ENCODE measurements at places on chromosomes 2 and 18.

GRCh38 chr2:159592441-159592840 is 23.9 kb downstream of the BAZ2B start:
- DNase-seq = no peak

DNA sequence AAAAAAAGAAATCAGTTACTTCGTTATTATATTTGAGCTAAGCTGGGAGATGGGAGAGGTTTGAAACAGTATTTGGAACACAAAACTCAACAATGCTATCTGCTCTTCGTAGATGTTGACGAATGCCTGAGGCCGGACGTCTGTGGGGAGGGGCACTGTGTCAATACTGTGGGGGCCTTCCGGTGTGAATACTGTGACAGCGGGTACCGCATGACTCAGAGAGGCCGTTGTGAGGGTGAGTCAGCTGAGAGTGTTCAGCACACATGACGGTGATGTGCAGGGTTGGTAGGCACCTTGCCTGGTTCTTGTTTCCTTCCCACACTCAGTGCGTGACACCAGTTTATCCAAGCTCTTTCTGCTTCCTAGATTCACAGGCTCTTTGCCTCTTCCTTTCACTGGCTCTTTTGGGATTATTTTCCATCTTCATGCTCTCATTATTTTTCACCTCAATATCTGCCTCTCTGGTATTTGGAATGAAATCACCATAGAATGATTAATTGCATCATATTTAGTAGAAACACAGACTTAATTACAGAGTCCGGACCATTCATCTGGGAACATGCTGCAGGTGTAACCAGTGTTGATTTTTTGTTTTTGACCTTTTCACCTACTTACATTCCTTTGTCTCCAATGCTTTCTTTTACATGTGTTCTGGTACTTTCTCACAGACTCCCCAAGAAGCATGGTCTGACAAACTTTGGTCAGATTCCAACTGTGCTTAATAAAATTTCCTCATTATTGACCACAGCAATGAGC is 200.6 kb upstream of the RASGRP3 start:
- DNase-seq = peak; percentile 9

DNA sequence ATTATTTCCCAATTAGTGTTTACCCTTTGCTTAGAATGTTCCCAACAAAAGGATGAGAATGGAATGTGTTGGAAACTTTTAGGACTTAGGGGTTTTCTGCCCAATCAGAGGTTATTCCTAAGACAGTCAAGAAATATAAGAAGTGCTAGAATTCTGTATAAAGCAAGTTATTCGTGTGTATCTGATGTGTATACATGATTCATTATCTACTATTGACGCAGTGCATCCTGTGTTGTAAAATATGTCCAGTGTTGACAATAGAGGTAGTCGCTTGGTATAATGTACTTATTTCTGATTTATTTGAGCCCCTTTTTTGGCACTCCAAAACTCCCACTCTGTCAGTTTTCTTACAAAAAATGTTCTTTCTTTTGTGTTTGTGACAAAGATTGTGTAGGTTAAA is 881 bp downstream of the PIKFYVE start:
- DNase-seq = no peak

DNA sequence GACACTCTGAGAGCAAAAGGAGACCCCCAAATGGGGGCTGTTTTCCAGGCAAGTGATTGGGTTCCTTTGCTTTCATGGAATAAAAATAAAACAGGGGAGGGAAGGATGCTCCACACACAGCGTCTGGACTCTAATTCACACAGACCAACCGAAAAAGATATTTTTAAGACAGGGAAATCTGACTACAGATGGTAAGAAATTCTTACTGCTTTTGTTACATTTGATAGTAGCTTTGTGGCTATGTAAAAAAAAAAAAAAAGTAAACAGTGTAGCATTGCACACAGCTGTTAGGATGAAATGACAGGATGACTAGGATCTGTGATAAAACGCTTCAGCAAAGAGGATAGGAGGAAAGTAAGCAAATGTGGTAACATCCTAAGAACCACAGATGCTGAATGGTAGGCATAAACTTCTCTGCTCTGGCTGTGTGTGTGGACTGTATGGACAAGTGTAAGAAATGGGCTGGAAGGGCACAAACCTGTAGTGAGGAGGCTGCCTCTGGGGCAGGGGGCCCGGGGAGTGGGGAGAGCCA is 207.6 kb downstream of the ANAPC1 start:
- DNase-seq = no peak

DNA sequence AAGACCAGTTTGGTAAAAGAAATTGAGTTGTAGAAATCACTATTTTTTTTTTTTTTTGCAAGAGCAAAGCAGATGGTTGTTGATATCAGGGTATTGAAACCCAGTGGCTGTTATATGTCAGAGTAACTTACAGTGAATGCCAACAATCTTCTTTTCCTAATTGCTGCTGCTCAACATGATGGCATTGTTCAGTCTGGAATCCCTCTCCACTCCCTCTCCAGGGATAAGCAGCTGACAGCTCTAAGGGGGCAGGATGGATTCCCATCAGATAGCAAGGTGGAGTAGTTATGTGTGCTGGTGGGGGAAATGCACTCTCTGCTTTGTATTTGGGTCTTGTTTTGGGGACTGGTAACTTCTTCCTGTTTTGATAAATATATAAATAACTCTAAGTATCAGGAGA is 200.0 kb downstream of the PIK3C3 start:
- no peak for DNase-seq

GRCh38 chr2:16413285-16413684 is 252.3 kb downstream of the CYRIA start:
- DNase-seq = no peak

- DNase-seq = no peak
Measured at GRCh38 chr18:68150961-68151360, 563.9 kb downstream of the TMX3 start.

- DNase-seq = no peak
Measured at GRCh38 chr2:100959225-100959880, 42.7 kb upstream of the RPL31 start.

DNA sequence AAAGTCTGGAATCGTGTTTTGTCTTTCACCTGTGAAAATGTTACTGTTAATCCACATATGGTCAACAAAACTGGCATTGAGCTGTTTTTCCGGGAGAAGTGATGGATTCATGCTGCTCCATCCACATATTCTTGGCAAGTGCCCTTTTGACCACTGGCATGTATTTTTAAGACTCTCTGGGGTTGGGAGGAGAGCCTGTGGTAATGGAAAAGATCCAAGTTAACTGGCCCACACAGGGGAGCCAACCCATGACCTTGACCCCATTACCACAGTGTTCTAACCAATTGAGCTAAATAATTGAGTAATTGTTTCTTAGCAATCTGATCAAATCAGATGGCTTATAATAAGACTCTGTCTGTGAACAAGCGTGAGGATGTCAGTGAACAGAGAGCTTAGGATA is 296.2 kb upstream of the NRP2 start:
- DNase-seq = no peak

GRCh38 chr2:216474925-216475670 is 23.5 kb upstream of the RPL37A start:
- no peak for DNase-seq

- DNase-seq = no peak
Measured at GRCh38 chr2:145815933-145816332, 1296.0 kb upstream of the ZEB2 start.

- DNase-seq = no peak
Measured at GRCh38 chr2:96106991-96107707, 9.2 kb downstream of the ADRA2B start.

GRCh38 chr18:9043581-9043980 is 58.9 kb upstream of the NDUFV2 start:
- DNase-seq = no peak

DNA sequence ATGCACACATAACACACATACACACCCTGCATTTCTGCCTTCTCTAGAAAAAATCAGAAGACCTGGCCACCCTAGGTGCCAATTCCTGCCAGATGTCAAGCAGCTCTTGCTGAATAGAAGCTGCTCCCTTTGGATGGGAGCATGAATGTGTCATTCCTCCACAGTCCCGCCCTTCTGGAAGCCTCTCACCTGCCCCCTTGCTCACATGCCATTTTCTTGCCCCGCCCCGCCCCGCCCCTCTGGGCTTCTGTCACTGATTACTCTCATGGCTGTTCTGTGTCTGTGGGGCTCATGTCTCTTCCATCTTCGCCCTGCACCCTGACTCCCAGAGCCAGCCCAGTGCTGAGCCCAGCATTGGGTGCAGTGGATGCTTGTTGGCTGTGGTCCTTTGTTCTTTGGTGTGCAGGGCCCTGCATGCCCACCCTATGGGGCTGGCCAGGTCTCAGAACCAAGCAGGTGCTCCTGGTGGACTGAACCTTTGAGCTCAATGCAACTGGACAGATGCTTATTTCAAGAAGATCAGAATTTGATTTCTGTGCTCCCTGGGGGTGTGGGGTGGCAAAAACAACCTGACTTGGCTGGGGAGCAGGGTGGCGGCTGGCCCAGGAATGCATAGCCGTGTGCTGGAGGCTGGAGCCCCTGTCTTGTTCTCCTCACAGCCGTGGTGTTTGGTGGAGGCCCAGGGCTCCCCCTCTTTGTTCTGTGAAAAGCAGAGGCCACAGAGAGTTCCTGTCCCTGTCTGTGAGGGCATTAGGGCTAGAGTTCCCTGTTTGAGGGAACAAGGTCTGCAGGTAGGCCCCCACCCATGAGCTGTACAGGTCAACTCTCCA is 140.6 kb upstream of the GLI2 start:
- no peak for DNase-seq

DNA sequence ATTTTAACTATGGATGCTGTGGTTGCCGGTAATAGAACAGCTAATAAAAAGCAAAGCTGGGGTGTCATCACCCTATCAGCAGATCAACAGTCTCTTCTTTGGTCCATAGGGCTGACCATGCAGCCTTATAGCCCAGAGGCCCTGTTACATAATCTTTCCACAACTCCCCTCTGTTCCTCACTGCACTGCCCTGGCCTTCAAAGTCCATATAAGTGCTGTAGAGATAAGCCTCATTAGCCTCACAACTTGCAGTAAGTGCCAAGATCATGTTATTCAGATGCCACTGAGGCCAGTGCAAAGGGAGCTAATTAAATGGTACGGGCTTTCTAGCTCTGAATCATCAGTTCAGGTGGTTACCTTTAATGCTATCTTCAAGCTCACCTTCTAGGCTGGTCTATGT is 89.7 kb upstream of the CXCR4 start:
- DNase-seq = no peak

DNA sequence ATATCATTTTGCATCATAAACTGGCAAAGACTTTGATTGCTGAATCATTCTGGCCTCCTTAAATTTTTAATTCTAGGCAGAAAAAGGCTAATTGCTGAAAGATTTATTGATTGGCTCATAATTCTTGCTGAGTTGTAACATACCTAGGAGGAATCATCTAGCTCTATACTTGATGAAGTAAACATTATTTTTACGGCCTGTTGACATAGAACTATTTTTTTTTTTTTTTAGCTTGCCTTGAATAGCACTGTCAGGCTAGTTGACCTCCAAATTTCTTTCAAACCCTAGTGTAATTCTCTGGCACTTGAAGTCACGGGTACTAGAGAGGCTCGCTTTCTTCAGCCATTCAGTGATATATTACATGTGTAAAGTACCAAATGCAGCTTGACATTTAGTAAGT is 2.8 kb downstream of the SERPINB12 start:
- DNase-seq = no peak

DNA sequence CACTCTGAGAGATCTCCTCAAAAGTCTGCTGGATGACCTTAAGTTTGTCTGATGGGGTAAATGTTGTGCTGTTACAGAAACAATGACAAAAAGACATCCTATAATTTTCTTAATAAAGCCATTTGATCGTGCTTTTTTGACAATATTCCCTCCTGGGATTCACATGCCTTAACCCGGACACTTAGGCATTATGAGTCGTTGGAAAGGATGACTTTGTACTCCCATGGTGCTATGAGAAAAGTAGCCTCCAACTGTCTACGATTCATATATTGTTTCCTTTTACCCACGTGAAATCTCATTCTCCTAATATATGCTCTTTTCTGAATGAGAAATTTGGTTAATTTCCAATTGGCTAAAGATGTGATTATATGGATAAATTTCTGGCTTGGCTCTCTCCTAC is 6.1 kb upstream of the MPP4 start:
- DNase-seq = no peak

DNA sequence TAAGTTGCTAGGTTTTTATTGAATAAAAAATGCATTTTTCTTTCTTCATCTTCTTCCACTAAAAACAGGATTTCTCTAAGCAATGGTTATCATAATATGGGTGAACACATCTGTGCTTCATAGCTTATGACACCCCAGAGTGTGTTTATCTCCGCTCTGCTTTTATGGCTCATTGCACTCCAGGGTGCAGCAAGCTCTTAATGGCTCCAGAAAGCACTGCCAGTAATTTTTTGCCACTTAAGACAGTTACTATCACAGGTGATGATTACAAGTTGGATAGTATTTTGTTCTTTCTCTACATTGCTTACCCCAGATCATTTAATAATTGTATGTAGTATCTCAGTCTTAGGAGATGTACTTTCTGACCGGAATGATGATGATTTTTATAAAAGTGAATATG is 239.3 kb upstream of the CDH20 start:
- no peak for DNase-seq

DNA sequence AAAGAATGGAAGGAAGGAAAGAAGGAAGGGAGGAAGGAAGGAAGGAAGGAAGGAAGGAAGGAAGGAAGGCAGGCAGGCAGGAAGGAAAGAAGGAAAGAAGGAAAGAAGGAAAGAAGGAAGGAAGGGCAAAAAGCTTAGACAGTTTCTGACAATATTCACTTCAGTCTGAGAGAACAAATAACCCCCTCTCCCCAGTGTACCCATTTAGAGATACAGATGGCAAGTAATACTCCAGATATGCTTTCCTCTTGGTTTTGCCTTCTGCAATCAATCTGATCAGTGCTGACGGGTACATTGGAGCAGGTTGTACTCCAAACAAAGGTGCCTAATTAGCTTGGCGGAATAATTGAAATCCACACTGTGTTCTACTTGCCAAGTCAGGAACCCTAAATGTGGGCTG is 534.6 kb upstream of the TMEFF2 start:
- no peak for DNase-seq

- DNase-seq = no peak
Measured at GRCh38 chr2:208265371-208265800, 669 bp upstream of the PIKFYVE start.

- no peak for DNase-seq
Measured at GRCh38 chr18:70337139-70337972, 48.5 kb downstream of the SOCS6 start.

DNA sequence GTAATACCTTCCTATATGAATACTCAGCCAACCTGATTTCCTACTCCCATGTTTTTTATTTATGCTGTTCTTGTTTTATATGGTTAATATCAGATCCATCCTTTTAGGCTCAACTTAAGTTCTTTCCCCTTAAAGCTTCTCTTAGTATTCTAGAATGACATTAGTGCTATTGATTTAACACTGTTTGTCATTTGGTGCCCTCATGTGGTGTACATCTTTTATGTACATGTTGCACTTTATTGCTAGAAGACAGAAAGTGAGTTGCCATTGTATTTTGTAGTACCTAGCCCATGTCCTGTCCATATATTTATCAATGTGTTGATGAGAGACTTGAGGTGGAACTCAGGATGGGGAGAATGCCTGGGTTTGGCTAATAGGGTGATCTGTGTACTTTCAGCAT is 2.5 kb downstream of the HTRA2 start:
- no peak for DNase-seq

DNA sequence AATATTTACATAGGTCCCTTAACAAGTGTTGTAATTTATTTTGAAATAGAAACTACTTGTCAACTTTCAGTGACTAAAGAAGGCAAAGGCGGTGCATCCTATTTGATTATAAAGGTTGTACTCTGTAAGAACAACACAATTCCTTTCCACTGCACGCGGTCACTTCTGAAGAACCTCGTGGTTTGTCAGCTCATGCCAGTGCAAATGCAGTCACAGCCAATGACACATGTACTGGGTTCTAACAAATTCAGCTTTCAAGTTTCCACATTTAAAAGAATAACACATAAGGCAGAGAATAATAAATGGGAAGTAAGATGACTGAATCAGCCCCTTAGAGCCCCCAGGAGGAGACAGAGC is 39.7 kb downstream of the CYB5A start:
- DNase-seq = no peak

All from T-helper 17 cell (primary cell).